ENCODE measurements at places on chromosomes 2 and 18.
A peak's percentile ranks its signal among the peaks of the same experiment; 100 is the strongest.

- DNase-seq, result no peak
Measured at GRCh38 chr2:167271932-167272331, 383.7 kb downstream of the XIRP2 start.

DNA sequence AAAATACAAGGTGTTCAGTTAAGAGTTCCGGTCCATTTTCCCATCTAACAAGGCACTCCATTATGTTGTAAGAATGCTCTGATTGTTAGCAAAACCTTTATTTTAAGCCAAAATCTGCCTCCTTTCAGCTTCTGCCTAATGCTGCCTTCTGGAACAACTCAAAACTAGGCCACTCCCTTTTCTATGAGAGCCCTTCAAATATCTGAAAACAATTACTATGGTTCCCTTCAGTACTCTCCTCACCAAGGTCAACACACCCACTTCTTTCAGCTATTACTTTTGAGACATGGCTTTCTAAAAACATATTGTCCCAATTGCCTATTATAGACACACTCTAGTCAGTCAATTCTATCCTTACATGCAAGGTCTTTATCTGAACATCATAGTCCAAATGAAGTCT, 429.4 kb downstream of the ERBB4 start:
- peak; percentile 32 for DNase-seq

DNA sequence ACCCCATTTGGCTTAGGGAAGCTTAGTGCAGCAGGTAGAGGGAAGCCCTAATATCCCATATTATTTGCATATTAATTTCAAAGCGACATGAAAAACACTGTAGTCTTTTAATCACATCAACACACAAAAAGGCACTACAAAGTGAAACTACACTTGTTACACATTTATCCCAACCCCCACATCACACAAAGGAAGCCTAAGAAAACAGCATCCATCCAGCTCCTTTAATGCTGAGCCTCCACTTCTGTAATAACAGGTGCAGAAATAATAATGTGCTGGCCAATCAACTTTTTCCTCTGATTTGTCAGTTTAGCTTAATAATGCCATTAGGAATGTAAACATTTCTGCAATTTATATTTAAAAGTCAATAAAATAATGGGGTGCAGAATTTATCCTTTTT, 274.0 kb downstream of the TCF4 start:
- DNase-seq, result no peak

DNA sequence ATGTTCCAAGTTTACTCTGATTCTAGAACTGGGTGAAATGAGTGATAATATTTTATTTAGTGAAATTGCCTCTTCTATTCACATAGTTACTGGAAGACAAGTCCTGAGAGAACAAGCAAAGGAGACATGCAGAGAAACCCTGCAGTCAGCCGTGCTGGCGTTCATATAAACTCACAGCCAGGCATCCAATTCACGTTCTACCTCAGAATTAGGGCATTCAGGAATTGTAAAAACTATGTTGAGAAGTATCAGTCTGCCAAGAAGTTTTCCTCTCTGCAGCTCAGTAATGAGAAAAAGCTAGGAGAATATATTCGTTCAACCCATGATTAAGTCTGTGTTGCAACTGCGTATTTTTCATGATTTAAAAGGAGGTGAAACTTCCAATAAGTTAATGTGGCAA, 156.2 kb upstream of the DSEL start:
- DNase-seq, result no peak

DNA sequence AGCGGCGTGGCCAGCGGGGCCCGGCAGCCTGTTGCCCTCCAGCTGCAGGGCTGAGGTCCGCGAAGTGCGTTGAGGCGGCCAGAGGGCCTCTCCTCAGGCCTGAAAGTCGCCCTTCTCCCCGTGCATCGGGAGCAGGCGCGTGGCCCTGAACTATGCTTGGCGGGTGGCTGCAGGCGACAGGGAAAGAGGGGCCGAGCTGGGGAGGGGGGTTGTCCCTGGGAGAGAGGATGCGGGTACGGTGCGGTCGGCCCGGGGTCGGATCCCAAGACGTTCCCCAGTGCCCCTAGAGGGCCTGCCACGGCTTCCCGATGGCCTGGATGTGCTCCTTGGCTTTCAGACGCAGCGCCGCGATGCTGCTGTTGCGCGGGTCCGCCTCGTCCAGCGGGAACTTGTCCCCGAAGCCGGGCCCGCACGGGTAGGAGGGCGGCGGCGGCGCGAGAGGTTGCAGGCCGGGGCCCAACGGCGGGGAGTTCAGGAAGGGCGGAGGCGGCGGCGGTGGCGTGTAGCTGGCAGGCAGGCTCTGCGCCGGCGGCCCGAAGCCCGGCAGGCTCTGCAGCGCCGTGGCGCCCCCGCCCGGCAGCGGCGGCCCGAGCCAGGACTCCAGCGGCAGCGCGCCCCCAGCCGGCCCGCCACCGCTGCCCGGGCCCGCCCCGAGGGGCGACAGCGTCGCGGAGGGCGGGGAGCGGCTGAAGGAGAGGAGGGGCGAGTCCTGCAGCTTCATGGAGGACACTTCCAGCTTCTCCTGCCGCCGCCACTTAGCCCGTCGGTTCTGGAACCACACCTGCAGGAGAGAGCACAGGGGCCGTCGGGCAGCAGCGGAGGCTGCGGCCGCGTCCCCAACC, 4.3 kb downstream of the RAX start:
- DNase-seq, result no peak

DNA sequence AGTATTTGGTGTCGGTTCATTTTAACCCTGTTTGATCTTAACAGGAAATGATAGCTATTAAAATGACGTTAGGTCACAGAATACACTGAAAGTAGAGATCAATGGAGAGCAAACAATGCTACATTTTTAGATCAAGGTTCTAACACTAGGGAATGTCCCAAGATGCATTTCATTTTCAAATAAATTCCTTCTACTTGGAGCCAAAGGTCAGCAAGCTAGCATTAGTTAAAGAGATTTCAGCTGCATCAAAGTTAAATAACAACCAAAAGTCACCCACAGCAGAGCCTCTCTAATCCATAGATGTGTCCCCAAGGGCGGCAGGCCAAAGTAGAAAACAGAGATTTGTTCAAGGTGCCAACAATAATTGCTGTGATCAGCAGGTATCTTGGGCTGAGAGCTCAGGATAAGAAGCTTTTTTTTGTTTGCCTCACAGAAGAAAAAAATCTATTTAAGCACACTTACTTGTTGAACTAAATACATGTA, 1233.6 kb upstream of the TMEFF2 start:
- no peak for DNase-seq

DNA sequence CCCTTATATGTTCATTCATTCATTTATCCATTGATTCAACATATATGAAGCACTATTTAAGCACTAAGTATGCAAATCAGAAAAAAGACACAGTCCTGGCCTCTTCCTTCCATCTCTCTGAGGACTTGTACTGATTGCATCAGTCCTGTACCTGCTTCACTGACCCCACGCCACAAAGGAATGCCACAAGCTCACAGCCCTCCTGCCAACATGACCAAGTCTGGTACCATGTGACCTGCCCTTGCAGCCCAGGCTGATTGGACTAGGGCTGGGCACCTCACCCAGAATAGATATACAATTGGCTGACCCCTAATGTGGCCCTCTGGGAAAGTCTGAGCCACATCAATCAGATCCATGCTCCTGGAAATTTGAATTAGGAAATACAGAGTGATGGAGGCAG, 196.6 kb downstream of the AGPS start:
- no peak for DNase-seq

- DNase-seq, result peak; percentile 50
Measured at GRCh38 chr2:30147715-30148610, 1.2 kb downstream of the YPEL5 start.

- DNase-seq, result no peak
Measured at GRCh38 chr2:44897406-44897805, 44.1 kb upstream of the SIX3 start.

- no peak for DNase-seq
Measured at GRCh38 chr2:25369439-25369838, 27.7 kb upstream of the DNMT3A start.

DNA sequence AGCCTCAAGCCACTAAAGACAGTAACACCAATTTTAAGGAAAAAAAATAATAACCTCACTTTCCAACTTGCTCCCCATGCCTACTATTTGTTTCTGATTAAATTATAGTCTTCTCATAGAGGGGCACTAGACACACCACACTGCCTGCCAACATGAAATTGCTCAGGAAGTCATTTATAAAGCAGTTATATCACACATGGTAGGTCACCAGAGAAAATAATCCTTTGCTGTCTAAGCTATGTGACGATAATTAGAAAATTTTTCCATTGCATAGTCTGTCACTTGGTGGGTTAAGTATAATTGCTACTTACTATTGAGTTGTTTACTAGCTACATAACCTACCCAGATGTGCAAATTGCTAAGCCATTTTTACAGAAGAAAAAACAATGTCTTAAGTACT, 85.2 kb downstream of the INO80D start:
- DNase-seq, result no peak

GRCh38 chr2:173652767-173653431, 298.2 kb downstream of the CDCA7 start:
- no peak for DNase-seq

Measured in pons (tissue), 1 donor.